KG1 (cell line): ENCODE measurements at places on chromosomes 2 and 18.
A peak's percentile ranks its signal among the peaks of the same experiment; 100 is the strongest.

GRCh38 chr2:152418688-152419087 is 83.7 kb downstream of the FMNL2 start:
- no peak for DNase-seq

DNA sequence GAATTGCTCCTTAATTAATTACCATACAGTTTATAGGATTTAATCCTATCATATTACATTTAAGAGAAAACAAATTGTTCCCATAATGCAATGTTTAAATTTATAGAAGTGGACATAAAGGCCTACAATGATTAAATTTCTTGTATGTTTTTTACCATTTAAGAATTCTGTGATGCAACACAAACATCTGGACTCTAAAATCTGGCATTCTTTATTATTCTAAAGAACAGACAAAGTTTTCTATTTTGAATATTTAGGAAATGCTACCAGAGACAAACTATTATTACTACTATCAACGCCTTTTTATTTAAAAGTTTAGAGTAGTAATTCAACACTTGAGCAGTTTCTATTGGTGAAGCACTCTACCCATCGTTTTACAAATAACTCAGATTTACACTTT is 535.1 kb downstream of the TMX3 start:
- DNase-seq = no peak

DNA sequence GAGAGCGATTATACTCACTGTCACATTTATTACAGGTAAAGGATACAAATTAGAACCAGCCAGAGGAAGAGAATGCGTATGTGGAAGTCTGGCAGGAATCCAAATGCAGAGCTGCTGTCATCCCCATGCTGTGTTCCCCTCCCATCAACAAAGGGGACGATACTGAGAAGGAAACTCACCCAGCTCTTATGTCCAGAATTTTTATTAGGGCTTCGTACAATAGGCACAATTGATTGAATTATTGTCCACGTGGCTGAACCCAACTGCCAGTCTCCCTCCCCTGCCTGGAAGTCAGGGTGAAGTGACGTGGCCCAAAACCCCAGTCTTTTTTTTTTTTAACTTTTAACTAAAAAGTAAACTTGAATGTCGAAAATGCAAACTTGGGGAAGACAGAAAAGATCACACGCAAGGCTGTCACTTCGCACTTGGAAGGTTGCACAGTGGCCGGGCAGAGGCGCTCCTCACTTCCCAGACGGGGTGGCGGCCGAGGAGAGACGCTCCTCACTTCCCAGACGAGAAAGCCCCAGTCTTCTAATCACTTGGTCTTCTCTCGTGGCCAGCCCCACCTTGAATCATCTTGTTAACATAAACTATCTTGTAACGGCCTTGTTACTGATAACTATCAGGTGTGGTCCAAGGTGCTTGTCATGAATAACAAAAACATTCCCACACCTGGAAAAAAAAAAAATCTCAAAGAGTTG is 40.0 kb upstream of the ITSN2 start:
- DNase-seq = no peak

DNA sequence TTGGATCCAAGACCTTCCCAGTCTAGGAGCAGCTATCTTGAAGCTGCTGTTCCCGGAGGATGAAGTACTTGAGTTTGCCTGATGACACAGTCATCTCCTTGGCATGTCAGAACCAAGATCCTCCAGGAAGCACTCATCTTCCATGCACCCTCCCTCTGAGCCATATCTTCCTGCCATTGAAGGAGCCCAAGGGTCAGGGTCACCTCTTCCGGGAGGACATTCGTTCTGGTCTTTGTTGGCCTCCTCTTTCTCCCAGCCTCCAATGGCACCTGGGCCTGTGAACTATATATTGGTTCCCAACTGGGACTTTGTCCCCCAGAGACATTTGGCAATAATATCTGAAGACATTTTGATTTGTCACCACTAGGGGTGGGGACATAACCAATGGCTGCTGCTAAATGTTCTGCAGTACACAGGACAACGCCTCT is 4.2 kb upstream of the MYO7B start:
- DNase-seq = no peak

DNA sequence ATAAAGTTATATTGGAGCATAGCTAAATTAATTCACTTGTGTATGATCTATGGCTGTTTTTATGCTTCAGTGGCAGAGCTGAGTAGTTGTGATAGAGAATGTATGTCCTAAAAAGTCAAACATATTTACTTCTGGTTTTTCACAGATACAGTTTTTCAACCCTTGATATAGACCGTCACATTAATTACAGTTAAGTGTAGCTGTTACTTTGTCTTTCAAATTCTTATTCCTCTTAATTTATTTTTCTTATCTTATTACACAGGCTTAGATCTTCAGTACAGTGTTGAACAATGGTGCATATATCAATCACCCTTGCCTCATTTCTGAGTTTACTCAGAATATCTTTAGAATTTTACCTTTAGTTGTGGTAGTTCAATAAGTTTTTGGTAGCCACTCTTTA is 12.2 kb upstream of the CYRIA start:
- DNase-seq = no peak

- DNase-seq = no peak
Measured at GRCh38 chr2:3246928-3247714, 130.5 kb downstream of the EIPR1 start.

- DNase-seq = no peak
Measured at GRCh38 chr2:40388161-40388560, 63.7 kb downstream of the SLC8A1 start.

- DNase-seq = no peak
Measured at GRCh38 chr2:86416146-86416545, 25.0 kb upstream of the KDM3A start.

DNA sequence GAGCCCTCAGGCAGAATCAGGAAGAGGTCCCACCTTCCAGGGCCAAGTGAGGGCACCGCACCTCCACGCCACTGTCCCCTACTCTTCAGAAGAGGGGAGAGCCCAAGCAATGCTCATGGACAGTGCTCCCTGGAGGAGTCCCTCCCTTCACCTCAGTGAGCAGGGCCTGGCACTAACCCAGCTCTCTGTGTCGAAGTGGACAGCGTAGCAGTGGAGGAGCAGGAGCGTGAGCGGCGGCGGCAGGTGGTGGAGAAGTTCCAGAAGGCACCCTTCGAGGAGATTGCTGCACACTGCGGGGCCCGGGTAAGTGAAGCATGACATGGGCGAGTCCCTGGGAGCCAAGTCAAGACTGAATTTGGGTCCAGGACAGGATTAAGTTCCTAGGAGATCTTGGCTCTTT is 16.7 kb downstream of the POMC start:
- no peak for DNase-seq

- no peak for DNase-seq
Measured at GRCh38 chr2:206353685-206354084, 79.2 kb downstream of the ZDBF2 start.

DNA sequence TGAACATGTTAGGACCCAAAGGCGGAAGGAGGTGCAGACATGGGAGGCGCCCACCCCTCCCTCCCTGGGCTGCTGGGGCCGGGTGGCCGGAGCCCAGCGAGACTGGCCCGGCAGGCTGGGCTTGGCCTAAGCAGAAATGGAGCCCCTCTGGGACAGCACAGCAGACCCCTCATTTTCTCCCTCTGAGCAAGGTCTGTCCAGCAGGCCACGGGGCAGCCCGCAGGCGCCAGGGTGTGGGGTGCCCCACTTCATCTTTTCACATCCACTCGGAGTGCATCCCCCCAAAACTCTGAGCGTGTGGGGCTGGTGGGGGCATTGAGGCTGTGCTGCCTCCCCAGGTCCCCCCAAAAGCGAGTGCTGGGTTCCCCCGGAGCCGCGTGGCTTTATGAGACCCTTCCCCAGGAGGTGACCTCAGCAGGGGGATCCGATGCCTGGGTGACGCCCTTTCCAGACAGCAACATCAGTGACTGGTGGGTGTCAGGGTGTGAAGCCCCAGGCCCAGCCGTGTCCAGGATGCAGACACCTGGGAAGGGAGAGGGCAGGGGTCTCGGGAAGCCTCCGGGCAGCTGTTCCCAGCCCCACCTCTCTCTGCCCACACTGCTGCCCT is 36.7 kb upstream of the GPC1 start:
- no peak for DNase-seq

DNA sequence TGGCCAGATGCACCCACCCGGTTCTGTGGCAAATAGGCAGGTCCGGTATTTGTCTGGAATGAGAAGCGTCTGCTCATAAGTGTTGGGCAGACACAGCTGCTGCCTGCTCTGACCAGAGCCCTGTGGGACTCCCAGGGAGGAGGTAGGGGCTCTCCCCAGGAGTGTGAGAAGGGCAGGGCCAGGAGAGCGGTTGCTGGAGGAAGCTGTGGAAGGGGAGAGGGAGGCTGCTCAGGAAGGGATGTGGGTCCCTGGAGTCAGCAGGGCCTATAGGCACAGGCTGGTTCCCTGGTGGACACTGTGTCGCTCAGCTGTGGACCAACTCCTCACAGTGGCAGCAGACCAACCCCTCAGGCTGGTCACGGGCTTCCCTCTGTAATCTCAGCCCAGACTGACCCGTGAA is 109.2 kb downstream of the DYSF start:
- DNase-seq = no peak

DNA sequence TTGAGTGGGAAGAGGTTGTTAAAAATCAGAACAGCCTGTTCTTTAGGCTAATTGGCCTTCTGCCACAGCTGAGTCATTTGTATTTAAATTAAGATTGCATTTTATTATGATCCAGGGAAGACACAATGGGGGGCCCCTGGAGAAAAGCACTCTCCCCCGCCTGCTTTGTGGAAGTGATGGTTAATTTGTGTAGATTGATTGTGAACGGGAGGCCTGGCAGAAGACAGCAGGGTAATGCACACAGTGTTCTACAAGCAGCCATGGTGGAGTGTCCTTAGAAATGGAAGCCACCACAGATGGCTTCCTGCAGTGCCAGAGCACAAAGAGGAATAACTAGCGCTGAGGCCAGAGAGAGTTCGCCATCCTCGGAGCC is 19.6 kb downstream of the RAMP1 start:
- no peak for DNase-seq

GRCh38 chr2:207319316-207319715 is 153.6 kb upstream of the KLF7 start:
- DNase-seq = no peak

DNA sequence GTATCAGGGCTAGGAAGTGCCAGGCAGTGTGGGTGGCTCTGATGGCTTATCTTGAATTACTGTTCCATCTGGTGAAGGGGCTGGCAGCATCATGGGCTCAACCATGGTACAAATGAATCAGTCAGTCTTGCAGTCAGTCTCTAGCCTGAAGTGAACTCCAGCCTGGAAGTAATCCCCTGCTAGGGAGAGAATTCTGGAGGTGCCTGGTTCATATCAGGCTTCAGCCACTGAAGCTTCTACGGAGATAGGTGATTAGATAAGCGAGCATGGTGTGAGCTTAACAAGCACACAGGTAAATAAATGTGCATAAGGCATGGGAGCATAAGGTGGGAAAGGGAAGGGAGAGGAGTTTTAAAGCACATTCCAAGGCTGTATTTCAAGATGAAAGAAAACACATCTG is 541.7 kb downstream of the MBD2 start:
- no peak for DNase-seq

DNA sequence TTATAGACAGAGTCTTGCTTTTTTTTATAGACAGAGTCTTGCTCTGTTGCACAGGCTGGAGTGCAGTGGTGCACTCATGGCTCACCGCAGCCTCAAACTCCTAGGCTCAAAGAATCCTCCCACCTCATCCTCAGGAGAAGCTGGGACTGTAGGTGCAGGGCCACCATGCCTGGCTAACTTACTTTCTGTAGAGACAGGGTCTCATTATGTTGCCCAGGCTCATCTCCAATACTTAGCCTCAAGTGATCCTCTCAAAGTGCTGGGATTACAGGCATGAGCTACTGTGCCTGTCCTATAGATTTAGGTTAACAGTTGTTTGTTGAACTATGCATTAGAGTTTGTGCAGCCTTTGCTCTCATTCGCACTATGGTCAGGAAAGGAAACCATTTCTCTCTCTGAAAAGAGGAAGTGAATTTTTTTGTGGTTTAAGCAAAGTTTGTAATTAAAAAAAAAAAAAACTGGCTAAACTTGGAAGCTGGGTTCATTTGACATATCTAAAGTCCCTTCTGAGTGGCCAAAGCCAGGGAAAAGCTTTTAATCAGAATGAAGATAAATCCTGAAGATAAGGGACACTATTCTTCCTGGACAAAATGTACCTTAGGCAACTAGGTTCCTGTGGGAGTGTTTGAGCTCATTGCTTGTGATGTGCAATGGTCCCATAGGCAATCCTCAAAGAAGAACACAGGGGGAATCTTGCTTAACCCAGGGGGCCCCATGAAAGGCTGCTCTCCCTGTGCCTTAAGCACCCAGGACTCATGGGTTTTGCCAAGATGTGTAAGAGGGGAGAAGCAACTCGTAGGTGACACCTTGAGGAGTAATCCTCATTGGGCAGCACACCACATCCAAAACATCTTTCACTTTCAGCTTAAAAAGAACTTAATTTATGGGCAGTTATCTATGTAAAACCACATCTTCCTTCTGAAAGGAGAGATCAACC is 201.7 kb downstream of the MREG start:
- DNase-seq = peak; percentile 62

DNA sequence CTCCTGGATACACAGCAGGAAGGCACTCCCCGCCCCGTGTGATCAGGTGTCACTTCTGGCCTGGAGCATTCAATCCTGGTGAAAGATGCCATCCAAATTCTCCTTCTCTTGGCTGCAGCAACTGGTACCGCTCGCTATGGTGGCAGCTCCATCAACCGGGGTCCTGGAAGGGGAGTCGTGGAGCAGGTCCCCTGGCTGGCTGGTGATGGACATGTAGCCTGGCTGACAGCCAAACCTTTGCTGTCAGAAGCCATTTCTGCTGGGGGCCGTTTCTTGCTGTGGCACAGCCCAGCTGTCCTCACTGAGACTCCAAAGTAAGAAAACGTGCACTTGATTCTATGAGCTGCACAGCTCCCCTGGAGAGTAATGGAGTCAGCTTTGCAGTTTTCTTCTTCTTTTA is 7.1 kb upstream of the CYS1 start:
- no peak for DNase-seq

GRCh38 chr2:151945186-151945585 is 117.0 kb upstream of the ARL5A start:
- DNase-seq = no peak

- DNase-seq = no peak
Measured at GRCh38 chr18:12278215-12278671, 24.1 kb downstream of the CIDEA start.

GRCh38 chr18:45365835-45366234 is 249.4 kb upstream of the SLC14A2 start:
- DNase-seq = no peak

DNA sequence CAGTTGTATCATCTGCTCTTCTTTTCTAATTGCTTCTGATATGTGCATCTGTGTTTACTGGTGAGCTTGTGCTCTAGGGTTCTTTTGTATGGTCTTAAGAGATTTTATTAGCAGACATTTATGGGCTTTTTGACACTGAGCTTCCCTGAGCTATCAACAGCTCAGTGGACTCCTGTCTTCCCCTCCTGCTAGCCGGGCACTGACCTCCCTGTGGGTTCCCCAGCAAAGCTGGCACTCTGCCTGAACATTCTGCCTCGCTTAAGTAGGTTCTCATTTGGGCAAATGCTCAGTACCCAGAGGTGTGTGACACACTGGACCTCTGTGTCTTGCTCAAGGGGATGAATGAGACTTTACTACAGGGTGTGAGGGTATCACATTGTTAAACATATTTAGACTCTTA is 15.8 kb downstream of the TRAF3IP1 start:
- no peak for DNase-seq
